RPMI7951 (cell line): ENCODE measurements at places on chromosomes 6 and 20. TPM values are rescaled to one million over a fixed set of nuclear protein-coding genes. Genes with fewer than 3 reads are reported as not detected.

- DNase-seq = no peak
These were observed 23.1 kb downstream of the PAQR8 start for GRCh38 chr6:52385074-52385473.

GRCh38 chr6:107655864-107656263, 165.9 kb downstream of the SOBP start:
- no peak for DNase-seq

DNA sequence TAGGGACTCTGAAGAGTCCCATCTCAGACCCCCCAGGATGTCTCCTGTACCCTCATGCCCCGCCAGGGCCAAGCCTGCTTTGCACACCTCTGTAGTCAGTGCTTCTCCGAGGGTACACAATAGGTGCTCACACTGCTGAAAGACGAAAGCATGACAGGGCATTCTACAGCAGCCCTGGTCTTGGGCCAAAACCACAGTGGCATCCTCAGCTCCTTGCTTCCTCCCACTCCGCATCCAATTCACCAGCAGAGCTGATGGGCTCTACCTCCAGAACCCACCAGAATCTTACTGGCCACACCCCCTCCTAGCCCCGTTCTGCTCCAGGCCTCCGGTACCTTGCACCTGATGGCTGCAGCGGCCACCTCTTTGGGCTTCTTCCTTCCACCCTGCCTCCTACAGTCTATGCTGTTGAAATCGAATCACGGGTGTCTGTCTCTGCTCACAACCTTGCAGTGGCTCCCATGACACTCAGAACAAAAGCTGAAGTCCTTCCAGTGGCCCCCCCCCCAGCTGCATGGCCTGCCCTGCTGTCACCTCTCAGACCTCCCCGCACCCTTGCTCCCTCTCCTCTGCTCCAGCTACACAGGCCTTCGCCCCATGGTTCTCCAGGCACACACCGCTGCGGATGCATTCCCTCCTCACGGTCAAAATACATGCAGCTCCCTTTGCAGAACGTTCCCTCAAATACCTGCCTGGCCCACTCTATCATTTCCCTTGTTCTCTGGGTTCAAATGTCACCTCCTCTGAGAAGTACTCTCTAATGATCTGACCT, 1.2 kb downstream of the ANGPT4 start:
- peak; percentile 29 for DNase-seq

- no peak for DNase-seq
These were observed 20.7 kb upstream of the ZMYND8 start for GRCh38 chr20:47377122-47377722.

RFX6 gene
- not detected in 2 replicates for total RNA-seq

DNA sequence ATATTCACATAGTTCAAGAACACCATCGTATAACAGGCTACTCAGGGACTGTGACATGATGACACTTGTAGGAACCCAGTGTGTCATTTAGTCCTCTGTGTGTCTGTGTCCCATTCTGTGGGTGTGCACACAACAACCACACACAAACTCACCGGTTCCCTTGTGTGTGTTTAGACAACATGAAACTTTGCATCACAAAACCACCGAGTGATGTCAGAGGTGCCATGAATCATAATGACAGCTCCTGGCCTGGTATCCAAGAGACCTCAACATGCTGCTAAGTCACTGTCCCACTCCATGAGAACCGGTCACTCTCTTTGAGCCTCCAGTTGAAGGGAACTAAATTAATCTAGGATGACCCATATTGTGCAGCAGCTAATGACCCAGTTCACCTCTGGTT, 421.3 kb downstream of the PREX1 start:
- DNase-seq = peak; percentile 14

DNA sequence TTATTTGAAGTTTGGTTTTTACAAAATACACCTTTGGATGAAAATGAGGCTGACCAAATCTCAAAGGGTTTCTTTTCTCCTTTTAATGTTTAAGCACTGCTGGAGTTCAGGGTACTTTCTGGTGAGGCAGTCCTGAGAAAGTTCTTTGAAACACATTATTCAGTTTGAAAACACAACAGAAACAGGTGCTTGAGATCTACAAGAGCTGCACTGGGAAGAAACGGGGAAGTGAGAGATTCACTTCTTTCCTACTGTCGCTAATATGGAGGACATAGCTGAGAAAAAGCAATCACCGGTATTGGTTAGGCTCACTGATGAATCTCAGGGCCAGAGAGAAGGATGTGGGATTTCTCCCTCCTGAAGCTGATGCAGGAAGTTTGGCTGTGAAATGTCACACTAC, 22.9 kb upstream of the TMEM170B start:
- no peak for DNase-seq

DNA sequence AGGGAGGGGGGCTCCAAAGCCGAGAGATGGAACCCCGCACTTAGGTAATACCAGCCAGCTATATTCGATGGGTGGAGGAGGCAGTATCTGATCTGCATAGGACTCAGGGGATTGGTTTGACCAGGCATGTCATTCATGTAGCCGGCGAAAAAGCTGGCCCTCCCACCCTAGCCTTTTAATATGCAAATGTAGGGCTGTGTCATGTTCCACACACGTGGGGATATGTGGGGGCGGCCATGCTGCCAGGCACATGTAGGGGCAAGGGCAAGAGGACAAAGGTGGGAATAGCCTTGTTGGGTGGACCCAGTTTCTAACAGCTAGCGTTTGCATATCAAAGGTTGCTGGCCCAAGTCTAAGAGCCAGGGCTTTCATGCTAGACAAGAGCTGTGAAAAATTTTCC, 39.1 kb upstream of the DDR1 start:
- DNase-seq = no peak

TPX2 gene
- total RNA-seq = 293 and 312 TPM in 2 replicates

ALDH8A1 gene
- 0.12 TPM in 1 of 2 replicates, not detected in the other for total RNA-seq

DNA sequence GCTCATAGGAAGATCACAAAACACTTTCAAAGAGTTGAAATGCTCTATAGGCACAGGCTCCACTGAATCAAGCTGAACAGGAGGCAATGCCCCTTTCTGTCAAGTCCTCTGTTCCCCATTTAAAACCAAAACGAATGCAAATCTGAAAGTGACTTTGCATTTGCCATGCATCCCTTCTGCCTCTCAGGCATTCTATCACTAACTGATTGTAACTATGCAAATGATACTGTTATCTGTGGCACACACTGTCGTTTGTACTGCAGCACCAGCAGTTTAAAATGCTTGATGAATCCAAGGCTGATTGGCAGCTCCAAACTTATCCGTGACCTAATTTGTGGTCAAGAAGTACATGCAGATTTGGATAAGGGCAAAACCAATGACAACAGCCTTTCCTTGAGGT, 1067.5 kb upstream of the MAP3K7 start:
- no peak for DNase-seq

INSM1 gene
- total RNA-seq = under 0.01 and 0.10 TPM in 2 replicates

DNA sequence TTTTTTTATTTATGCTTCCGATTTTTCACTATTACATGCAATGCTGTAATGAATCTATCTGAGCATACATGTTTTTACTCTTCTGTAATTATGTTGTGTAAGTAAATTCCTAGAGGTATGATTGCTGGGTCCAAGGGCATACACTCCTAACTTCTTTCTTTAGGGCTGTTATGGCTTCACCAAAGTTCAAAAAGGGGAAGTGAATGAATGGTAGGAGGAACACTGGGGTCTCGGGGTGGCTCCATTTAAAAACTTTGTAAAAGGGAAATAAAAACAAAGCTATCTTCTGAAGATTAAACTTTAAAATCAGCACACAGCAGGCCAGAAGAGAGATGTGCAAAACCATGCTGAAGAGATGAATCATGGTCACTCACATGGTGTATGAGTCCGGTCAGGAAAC, 289.1 kb upstream of the SUPT3H start:
- no peak for DNase-seq

SLC17A3 gene
- total RNA-seq = not detected in 2 replicates

NKX2-2 gene
- 0.20 TPM in 1 of 2 replicates, not detected in the other for total RNA-seq

DNA sequence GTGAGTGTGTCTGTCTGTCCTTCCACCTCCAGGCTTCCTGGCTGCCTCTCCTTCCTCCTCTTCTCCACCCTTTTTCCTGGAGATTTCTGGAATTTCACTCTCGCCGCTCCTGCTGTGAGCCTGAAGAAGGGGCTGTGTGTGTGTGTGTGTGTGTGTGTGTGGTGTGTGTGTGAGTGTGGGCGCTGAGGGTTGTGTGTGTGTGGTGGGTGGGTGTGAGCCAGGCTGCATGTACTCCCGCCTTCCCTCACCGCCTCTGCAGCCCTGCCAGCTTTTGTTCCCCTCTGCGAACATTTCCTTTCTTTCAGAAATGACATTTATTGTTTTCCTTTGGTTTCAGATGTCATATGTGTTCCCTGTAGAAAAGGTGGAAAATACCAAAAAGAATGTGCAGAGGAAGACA, 76.0 kb downstream of the SRC start:
- no peak for DNase-seq

GGTLC1 gene
- not detected in 2 replicates for total RNA-seq

DNA sequence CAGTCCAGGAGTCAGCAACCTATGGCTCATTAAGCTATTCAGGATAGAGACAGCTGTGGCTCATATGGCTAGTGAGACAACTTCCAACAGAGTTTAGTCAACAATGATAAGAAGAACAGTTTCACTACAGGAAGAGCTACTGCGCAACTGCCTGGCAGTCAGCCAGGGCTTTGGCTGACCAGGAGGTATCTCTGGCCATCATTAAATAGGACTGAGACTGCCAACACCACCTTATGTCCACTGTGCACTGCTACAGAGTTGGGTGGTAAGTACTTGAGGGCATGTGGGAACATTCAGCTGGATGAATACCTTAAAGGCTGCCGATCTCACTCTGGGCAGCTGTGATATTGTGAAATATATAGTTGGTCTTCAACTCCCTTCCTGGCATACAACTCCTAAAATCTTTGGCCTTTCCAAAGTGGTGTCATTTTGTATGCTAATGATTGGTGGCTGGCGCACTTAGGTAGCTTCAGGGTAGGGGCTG, 52.2 kb upstream of the FAM83C start:
- DNase-seq = peak; percentile 99

SEL1L2 gene
- not detected in 2 replicates for total RNA-seq

SLC17A5 gene
- 13.9 and 19.1 TPM in 2 replicates for total RNA-seq

GRCh38 chr20:45539382-45539781, at the start of gene WFDC6:
WFDC6 (minus strand) TSS chr20:45539482; CDS start chr20:45539407, 75 bp downstream.
- DNase-seq = no peak

- peak; percentile 49 for DNase-seq
These were observed 4.0 kb downstream of the VARS1 start for GRCh38 chr6:31791324-31792089.

GRCh38 chr6:79269877-79270276, 35.4 kb upstream of the HMGN3 start:
- peak; percentile 91 for DNase-seq

OLIG3 gene
- total RNA-seq = not detected in 2 replicates

DNA sequence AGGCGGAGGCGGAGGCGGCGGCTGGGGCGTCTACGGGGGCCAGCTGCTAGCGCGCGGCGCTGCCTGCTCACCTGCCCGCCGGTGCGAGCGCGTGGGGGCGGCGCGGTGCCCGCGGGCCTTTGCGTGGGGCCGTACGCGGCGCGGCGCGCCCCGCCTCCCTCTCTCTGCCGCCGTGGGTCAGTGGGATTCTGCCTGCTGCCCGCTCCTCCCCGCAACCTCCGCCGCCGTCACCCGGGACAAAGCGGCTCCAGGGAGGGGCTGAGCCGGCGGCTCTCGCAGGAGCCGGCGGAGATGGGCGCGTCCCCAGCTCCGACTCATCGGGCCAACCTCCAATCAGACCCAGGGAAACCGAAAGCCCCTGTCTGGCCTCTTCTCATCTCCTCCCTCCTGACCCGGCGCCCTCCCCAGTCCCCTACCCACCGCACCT, at the start of gene RCAN2:
RCAN2 (minus strand) TSS at position 249 of the 427 bp plus-strand sequence.
- peak; percentile 35 for DNase-seq

GRCh38 chr6:147855803-147856482, 347.5 kb downstream of the SAMD5 start:
- no peak for DNase-seq

- no peak for DNase-seq
These were observed 33.2 kb downstream of the CDH22 start for GRCh38 chr20:46275091-46275490.

GRCh38 chr6:121584586-121585369, 149.3 kb downstream of the GJA1 start:
- DNase-seq = no peak

DNA sequence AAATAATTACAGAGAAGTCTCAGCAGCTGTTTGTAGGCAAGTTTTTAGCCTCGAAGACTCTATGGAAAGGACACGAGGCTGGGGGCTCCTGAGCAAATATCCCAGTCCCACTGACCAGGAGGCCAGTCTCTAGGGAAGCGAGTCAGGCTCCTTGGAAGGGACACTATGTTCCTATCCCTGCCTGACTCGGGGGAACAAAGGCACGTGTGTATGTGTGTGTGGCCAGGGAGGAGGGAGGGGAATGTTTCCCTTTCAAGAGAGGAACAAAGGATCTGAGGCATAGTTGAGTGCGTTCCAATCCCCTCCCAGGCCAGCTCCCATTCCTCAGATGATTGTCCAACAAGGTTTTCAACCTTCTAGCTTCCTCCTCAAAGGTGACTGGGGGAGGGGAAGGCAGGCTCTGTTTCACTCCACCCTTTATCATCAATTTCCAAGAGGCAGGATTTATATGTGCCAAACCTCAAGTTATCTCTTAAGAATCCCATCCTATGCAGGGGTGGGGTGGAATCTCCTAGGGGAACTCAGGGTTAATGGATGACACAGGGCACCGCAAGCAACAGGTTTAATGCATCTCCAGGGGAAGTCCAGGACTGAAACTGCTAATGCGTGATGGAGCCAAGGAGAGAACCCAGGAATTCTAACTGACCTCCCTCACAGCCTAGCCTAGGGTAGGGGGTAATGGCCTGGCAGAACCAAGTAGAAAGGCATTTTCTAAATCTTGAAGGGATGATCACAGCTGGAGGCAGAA, 9.9 kb downstream of the BCL2L1 start:
- peak; percentile 96 for DNase-seq

DNA sequence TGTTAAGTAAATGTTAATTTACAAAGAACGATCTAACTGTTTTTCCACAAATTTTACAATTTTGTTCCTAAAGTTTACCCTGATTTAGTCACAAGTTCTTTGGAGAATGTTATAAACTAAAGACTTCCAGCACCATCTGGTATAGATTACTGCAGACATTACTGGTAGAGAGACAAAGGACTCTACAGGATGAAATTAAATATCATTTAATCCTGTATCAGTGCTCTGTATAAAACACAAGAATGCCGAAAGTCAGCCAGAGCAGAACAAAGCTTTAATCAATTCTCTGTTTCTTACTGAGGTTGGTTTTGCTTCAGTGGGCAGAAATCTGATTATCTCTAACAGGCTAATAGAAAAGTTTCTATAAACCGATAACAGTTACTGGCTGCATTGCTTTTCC, 763.6 kb downstream of the TENT5A start:
- no peak for DNase-seq

DNA sequence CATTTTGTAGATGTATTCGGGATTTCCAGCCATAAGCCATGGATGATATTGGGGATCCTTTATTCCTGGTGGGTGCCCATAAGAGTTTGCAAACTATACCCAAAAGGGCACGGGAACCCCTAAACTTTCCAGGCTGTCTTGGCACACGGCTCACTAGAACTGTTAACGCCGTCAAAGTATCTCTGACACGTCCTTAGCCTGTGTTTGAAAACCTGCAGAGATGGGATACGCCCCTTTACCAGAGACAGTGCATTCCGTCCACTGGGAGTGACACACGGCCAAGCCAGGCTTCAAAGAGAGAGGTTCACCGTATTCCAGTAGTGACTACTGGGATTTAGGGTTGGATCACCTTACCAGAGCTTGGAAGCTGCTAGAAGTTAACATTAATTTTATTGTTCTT, 95.0 kb downstream of the THBS2 start:
- DNase-seq = no peak
